Skin of body (tissue), 3 donors: ENCODE measurements at places on chromosomes 1 and 21. TPM values are rescaled to one million over a fixed set of nuclear protein-coding genes. Genes with fewer than 3 reads are reported as not detected.
A peak's percentile ranks its signal among the peaks of the same experiment; 100 is the strongest.

The RIPK4 gene
- 12.5 TPM for total RNA-seq

The CD2 gene
- total RNA-seq: 0.49 TPM

- DNase-seq: no peak
Observed at GRCh38 chr1:201570181-201570885, 31.4 kb downstream of the NAV1 start.

- DNase-seq: peak; percentile 12
Observed at GRCh38 chr1:178093951-178094738, at the start of gene RASAL2. Gene RASAL2 (plus strand): TSS chr1:178094104. CDS start chr1:178094493, 389 bp downstream.

GRCh38 chr1:167141963-167142362, 48.1 kb downstream of the STYXL2 start:
- no peak for DNase-seq

DNA sequence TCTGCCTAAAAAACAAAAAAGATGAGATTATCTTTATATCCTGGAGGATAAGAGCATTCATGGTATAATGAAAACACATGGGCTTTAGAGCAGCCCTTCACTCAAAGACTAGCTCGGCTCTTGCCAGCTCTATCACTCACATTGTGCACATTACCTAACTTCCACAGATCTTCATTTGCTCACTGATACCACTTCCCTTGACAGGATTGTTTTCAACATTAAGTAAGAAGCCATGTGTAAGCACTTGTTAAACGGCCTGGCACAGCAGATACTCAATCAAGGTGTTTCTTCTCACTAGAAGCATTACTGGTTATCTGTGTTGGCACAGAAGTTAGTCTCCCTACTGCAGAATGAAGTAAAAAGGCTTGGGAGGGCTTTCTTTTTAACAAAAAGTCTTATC, 18.7 kb downstream of the LPGAT1 start:
- DNase-seq: no peak

- no peak for DNase-seq
Observed at GRCh38 chr1:206829875-206830274, 35.5 kb upstream of the IL20 start.

GRCh38 chr1:8660411-8660828, 157.0 kb downstream of the RERE start:
- DNase-seq: peak; percentile 82

DNA sequence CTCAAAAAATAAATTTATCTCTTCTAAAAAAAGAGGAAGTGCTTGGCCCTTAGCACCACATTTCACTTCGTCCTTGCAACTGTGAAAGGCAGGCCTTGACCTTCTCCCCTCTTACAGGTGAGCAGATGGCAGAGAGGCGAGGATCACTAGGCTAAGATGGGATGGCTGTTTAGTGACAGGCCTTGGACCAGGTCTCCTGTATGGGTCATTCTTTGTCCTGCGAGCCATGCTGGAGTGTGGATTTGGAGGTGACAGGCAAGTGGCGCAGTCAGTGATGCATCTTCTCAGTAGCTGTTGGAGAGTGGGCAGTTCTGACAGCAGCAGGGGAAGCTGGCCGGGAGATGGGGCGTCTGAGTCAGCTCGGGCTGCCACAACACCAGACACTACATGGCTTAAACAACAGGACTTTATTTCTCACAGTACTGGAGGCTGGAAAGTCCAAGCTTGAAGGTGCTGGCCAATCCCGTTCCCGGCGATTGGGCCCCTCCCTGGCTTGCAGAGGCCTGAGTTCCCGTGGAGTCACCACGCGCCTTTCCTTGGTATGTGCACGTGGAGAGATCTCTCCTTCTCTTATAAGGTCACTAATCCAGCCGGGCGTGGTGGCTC, 16.5 kb downstream of the SLC27A3 start:
- no peak for DNase-seq

DNA sequence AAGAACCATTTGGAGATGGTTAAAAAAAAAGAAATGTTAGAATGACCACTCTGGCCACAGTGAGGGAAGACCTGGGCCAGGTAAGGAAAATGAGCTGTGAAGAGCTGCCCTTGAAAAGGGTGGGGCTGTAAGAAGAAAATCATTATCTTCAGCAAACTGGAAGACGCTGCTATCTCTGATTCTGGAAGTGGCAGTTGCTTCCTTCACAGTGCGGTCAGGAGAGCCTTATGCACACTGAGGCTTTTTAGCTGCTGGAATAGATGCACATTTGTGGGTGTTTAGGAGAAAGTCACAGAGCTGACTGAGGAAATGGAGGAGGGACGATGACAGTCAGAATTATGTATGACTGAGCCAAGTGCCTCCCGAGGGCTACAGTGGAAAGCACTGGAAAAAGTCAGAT, 91.6 kb downstream of the TBX19 start:
- no peak for DNase-seq

DNA sequence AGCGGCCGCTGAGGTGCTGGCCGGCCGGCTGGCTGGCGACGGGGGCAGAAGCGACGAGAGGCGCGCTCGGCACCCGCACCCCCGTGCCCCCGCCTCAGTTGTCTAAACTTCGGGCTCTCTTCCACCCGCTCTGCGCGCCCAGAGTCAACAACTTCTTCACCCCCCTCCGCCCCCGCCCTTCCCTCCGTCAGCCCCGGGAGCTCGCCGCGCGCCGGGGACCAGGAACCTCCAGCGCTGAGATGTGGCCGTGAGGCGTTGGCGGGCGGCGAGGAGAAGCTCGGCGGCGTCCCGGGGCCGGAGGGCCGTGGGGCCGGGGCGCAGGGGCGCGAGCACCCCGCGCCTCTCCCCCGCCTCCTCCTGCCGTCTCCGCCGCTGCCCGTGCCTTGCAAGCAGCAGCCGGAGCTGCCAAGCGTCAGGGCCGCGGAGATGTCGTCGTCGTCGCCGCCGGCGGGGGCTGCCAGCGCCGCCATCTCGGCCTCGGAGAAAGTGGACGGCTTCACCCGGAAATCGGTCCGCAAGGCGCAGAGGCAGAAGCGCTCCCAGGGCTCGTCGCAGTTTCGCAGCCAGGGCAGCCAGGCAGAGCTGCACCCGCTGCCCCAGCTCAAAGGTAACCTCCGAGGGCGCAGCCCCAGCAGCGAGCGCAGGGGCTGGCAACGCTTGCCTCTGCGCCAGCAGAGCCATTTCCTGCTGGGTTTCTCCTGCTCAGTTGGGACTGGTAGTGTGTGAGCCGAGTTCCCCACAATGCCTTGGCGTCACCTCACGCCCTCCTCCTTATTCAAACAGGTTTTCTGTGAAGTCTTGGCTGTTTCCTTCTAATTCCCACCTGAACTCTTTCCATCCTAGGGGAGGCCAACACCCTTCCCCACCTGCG, 710 bp downstream of the PPP2R5A start:
- DNase-seq: peak; percentile 26
